ENCODE measurements at places on chromosomes 7 and 10. TPM values are rescaled to one million over a fixed set of nuclear protein-coding genes. Genes with fewer than 3 reads are reported as not detected.

CALCR gene
- not detected for total RNA-seq

TNS3 gene
- total RNA-seq = 40.8 TPM

OPN1SW gene
- not detected for total RNA-seq

C10orf53 gene
- not detected for total RNA-seq

CALY gene
- total RNA-seq = 1.5 TPM

CDK14 gene
- total RNA-seq = 5.3 TPM

GFRA1 gene
- total RNA-seq = 42.7 TPM

CCL24 gene
- total RNA-seq = not detected

TMEM243 gene
- total RNA-seq = 36.2 TPM

LRRC18 gene
- not detected for total RNA-seq

CYP17A1 gene
- not detected for total RNA-seq

DNA sequence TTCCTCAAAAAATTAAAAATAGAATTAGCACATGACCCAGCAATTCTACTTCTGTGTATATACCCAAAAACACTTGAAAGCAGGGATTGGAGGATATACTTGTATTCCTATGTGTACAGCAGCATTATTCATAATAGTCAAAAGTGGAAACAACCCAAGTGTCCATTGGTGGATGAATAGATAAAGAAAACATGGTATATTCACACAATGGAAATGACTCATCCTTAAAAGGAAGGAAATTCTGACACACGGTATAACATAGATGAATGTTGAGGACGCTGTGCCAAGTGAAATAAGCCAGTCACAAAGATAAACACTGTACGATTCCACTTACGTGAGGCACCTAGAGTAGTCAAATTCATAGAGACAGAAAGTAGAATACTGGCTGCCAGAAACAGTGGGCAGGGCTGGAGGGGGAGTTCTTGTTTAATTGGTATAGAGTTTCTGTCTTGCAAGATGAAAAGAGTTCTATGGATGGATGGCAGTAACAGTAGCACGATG is 26.6 kb upstream of the KAT6B start:
- no peak for DNase-seq

DNA sequence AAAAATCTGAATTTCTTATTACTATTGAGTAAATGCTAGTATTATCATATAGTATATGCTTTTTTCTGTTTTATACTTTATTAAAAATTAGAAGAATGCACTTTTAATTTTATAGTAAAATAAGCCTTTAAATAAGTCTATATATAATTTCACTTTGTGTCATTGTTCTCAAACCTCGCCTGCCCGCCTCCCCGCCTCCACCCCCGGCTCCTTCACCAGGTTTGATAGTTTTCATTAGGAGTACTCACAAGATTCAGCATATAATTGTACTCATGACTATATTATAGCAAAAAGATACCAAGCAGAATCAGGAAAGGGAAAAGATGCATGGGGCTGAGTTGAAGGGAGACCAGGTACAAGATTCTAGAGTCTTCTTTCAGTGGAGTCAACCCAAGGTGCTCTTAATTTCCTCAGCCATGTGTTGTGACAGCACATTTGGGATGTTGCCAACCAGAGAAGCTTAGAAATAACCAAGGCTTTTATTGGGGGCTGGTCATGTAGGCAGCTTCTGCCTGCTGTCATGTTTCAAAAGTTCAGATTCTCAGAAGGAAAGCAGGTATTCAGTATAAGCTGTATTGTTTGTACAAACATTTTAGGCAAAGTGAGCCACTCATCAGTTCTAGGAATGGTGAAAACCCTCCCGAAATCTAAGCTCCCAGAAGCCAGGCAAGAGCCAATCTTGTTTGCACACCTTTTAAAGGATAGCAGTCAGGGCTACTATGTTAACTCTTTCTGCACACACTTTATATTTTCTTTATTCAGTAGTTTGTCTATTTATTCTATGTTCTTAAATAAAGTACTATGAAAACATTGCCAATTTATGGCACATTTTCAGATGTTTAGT is 12.3 kb downstream of the NHLRC2 start:
- no peak for DNase-seq

- DNase-seq = no peak
These were observed 17.2 kb upstream of the STRIP2 start for GRCh38 chr7:129417073-129417472.

GRCh38 chr10:6011558-6011957 is 34.2 kb upstream of the IL15RA start:
- no peak for DNase-seq

GRCh38 chr10:44292390-44293002 is 92.4 kb downstream of the CXCL12 start:
- no peak for DNase-seq

DNA sequence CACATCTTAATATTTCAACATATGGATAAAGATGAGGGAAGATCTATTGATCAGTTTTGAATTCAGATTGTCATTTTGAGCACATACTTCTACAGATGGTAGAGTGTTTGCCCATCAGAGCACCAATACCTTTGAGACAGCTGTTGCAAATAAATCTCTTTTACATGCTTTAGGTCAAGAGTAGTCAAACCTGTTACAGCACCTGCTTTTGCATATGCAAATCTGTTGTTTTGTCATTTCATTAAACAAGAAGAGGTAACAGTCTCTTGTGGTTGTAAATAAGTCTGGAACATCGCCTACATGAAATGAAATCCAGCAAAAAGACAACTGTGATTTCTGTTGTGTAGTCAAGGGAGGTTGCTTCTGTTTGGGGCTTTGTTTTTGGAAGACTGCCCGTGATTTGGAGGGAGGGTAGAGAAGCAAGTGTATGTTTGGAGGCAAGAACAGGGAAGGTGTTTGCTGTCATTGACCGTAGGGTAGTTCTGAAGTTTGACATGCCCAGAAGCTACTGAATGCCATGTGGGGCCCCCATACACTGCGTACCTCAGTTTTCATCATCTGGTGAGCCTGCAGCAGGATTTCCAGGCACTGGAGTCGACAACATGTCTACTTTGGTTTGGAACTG is 233.6 kb upstream of the PPP1R3A start:
- no peak for DNase-seq

DNA sequence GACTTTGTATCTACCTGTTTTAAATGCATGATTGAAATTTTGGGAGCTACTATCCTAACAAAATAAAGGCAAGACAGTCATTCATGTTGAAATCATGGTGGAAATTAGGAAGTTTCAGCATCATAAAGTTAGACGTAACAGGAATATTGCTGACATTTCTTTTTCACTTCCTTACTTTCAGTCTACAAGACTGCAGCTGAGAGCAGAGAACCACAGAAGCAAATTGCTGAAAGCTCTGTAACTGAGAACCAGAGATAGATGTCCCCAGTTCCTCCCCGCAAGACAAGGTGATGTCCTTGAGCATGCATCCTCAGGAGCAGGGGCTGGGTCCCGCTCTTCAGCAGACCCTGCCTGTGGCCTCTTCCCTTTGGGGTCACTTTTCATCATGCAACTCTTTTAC is 466.3 kb upstream of the POM121L12 start:
- DNase-seq = no peak

DNA sequence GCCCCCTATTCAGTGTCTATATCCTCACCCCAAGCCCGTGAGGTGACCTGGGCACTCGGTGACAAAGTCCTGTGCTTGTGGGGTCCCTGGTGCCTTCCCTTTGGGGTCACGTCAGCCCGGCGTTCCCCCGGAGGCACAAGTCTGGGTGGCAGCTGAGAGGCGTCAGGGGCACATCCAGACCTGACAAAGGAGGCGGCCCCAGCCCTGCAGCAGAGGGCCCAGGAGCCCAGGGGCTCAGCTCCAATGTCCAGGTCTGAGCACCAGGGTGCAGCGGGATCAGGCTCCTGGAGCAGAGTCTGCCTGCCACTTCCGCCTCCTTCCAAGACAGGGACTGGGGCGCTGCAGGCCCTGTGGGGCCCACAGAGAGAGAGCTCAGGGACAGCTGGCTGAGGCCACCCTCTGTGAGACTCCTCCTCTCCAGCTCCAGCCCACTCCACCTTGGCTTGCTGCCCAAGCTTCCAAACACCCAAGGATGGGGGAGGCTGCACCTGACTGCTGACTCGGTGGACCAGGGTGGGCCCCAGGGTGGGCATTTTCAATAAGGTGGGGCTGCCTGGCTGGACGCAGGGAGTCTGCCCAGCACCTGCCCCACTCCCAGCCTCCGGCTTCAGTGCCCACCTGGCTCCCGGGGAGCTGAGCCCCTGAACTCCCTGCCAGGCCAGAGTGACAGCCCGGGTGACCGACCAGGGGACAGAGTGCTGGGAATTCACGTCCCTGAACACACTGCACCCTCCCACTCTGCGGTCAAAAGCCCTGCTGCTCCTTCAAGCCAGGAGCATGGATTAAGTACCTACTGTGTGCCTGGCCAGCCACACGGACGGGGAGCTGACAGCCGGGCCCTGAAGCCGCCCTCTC is 1.0 kb upstream of the KNDC1 start:
- no peak for DNase-seq

GRCh38 chr10:132444877-132445351 is 47.9 kb downstream of the PWWP2B start:
- DNase-seq = no peak

GRCh38 chr10:62130948-62131347 is 137.7 kb downstream of the RTKN2 start:
- no peak for DNase-seq

DNA sequence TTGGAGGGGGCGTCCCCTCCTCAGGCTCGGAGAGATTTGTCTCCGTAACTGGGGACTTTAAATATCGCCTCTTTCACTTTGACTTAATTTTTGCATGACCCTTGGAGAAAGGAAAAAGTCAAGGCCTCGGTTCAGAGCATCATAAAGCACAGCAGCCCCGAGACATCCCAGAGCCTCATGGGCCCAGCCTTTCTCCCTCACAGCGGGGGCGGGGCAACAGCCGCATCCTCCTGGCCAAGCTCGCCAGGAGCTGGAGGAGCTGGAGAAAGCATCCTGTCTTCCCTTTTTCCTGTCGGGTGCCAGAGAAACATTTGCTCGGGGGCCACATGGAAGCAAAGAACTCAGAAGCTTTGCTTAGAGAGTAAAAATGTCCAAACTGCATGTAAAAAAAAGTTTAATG is 43.6 kb upstream of the DPYSL4 start:
- DNase-seq = no peak

DNA sequence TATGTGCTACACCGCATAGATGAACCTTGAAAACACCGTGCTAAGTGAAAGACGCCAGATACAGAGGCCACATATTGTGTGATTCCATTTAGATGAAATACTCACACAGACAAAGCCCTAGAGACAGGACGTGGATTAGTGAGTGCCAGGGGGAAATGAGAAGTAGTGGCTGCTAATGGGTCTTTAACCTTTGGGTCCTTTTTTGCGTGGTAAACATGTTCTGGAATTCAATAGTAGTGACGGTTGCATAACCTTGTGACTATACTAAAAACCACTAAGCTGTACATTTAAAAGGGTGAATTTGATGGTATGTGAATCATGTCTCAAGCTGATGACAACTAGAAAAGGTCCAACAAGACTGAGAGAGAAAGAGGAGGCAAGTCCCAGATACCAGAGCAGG is 15.6 kb downstream of the SMKR1 start:
- DNase-seq = no peak

DNA sequence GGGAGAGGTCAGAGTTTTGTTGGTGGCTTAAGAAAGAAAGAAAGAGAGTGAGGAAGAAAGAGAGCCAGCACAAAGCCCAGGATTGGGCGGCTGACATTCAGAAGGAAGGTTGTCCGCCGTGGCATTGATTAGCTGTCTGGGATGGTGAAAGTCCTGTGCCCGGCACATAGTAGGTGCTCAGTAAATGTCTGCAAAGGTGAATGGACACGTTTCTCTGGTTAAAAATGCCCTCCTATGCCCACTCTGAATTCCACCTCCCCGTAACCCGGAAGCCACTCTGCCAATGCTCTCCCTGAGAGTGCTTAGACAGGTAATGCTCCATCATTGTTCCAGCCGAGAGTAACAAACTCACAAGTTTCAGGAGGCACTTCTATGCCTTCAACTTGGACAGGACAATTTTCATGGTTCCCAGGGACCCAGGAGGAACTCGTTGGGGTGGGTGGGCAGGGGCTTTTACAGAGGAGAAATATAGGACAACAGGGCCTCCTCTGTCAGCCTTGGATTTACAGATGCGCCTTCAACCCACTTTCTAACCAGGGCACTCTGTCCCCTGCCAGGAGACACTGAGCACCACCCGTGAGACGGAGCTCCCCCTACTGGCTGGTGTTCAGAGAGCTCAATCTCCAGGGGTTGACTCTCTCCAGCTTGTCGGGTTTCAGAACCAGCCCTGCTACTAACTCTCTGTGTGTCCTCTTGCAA is 411.5 kb upstream of the ZMIZ1 start:
- no peak for DNase-seq

DNA sequence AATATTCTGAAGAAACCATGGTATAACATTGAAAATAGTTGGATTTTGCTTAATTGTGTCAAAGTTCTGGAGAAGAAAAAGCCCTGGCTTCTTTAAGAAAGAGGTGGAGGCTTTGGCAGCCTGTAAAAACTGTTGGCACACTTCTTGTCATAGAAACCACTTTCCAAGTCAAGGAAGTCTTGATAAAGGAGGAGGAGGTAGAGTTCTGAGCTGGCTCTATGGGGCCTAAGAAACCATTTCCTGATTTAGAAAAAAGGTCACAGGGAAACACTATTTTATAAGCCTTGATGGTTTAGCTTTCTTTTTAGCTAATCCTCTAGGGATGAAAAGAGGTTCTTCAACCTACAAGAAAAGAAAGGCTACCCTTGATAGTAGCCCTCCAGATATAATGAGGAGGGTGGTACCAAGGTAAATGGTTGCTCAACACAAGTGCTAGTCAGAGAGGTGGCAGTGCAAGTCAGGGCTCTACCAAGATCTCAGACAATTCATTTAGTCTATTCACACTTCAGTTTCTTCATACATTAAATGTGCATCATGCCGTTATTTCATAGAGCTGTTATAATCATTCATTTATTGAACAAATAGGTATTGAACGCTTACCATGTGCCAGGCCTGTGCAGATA is 346.9 kb downstream of the RNLS start:
- DNase-seq = no peak

DNA sequence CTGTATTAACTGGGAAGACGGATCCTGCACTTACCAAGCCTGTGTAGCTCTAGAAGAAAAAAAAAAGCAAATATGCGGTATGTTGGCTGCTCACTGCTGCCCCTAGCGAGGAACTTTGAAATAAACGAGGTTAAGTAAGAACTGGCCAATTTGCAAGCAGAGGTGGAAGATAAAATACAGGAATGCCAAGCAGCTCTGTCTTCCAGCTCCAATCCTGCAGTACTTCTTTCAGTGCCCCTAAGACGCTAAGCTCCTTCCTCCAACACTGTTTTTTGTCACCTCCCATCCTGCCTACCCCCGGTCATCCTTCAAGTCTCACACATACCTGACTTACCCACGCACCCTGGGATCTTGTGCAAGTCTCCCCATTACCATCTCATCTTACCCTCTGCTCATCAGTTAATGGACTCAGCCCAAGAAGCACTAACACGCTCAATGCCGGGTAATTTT is 809 bp downstream of the C10orf143 start:
- peak; percentile 39 for DNase-seq

- DNase-seq = no peak
These were observed 52.3 kb upstream of the SLC35B4 start for GRCh38 chr7:134368851-134369544.

DNA sequence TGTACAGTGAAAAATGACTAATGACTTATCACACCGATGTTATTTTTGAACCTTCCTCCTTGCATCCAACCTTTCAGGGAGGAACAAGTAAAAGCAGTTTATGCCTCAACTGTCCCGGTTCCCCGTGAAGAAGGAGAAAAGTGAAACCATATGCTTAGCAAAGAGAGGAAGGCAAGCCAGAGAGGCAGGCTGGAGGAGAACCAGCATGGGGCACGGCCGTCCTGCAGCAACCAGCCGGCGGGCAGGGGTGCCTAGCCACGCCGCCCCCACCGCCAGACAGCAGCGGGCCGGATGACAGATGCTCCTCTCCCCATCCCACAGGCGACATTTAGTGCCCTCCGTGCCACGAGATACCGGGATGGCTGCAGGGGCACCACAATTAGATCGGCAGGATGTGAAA is 421.4 kb upstream of the MGMT start:
- no peak for DNase-seq

GRCh38 chr10:81728692-81729091 is 146.3 kb upstream of the NRG3 start:
- no peak for DNase-seq
